ENCODE measurements at places on chromosomes 6 and 20.

DNA sequence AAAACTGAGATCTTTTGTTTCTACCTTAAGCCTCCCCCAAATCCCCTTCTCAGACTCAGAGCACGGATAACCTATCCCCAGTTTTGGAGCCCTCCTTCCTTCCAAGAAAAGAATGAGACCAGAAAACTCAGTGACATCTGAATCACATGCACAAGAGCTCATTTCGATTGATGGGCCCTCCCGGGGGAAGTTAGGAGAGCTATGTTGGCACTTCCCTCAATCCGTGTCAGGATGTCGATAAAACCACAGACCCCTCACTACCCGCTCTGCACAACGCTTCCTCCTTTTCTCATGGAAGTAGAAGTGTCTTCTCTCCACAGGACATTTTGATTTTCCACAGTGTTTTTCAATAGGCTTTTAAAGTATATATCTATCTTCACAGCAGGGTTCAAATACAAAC, 332.4 kb downstream of the HACE1 start:
- DNase-seq = no peak

DNA sequence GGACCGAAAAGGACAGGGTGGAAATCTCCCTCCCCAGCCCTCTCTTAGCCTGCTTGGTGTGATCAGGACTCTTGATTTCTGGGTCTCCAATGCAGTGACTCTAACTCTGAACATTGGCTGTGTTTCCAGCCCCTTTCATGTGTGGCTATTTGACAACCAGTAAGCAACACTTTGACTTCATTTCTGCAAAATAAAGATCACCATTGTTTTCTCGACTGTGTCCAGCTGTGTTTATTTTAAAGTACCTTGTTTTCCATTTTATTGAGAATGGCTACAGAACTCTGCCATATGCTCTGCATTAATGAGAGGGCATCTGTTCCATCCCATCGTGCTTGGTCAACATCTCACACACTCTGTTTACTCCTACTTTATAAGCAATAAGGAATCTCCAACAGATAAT, 60.9 kb upstream of the TAGAP start:
- DNase-seq = no peak

DNA sequence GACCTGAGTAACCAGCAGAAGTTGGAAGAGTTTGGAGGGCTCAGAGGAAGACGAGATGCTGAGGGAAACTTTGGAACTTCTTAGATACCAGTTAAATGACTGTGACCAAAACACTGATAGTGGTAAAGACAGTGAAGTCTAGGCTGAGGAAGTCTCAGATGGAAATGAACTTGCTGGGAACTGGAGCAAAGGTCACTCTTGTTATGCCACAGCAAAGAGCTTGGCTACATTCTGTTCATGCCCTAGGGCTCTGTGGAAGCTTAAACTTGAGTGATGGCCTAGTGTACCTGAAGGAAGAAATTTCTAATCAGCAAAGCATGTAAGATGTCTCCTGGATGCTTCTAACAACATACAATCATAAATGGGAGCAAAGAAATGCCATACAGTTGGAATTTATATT, 24.7 kb downstream of the WDR27 start:
- DNase-seq = no peak

GRCh38 chr6:155260686-155261085, 3.1 kb upstream of the CLDN20 start:
- DNase-seq = no peak

DNA sequence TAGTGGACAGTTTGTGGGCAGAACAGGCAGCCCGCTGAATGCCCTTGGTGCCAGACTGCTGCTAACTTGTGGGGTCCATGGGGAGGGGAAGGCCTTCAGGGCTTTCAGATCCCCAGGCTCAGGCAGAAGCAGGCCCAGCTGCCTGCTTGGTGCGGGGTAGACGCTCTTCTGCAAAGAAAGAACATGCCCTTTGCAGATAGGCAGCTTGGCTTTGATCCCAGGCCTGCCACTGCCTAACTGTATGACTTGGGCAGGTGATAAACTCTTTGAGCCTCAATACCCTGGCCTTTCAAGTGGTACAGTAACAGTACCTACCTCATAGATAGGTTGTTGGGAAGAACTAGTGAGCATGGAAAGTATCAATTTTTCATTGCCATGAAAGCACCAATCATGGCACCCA, 28.4 kb downstream of the CHMP4B start:
- no peak for DNase-seq

DNA sequence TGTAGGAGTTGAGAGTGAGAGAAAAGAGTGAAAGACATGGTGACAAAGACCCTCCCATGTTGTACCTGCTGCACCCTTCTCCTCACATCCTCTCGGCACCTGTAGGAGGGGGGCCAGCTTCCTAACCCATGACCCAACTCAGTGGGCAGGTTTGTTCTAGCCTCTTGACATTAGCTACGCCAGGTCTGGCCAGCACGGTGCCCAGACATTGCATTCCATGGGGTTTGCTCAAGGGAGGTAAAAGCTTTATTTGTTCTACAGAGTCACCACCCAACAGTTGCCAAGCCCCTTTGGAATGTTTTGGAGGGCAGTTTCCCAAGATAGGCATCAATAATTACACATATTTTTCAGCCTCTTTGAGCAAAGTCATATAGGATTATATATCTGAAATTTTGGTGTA, 22.7 kb upstream of the TGM6 start:
- no peak for DNase-seq

Measured in stimulated activated CD4-positive, alpha-beta T cell treated with anti-CD3 and anti-CD28 coated beads, TNF-alpha, amount 100 ng/mL, for 48 hours (primary cell).